ENCODE measurements at places on chromosomes 2 and 18.

DNA sequence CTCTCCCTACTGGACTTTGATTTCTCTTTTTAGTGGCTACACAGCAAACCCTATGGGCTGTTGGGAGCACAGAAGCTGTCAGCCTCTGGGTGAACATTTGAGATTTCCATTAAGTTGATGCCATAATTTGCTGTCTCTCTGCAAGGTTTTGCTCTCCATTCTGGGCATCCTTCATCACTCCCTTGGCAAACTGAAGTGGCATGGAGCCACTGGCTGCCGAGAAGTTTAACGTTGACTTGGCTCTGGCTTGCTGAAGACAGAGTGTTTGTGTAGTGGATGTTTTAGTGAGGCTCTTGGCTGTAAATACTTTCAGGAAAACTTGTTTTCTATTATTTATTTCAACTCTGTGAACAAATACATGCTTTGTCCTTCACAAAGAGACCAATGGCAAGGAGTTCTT, 91.5 kb downstream of the ALK start:
- DNase-seq = no peak

- DNase-seq = no peak
These were observed 24.2 kb downstream of the MYT1L start for GRCh38 chr2:2306878-2307277.

DNA sequence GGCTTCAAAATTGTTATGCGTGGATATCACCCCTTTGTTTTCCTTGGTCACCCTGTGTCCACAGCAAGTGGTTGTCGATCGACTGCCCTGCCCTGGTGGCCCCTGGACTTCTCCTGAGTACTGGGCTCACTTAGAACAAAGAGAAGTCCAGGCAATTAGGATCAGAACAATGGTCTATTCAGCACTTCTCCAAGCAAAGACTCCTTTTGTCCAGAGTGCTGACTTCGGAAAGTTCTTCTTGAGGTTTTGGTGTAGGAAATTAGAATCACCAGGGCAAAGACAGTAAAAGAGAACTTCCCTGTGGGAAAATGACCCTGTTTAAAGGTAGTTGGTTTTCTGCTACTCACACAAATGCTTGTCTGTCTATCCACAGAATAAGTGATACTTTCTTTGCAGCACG, 173.9 kb downstream of the FHOD3 start:
- no peak for DNase-seq

DNA sequence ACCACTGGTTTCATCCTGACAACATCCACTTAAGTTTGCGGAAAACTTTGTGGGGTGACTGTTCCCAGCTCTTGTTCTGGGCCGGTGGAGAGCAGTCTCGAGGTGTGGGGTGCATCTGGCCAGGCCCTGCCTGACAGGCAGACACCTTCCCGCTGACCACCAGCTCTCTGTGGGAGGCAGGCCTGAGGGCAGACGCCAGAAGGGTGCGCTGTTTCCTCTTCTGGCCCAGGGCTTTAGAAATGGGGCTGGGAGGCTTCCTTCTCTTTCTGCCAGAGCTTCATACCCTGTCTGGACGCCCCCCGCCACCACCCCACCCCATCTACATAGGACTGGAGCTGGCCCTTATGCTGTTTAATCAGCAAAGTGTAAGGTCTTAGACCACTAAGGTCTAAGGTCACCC, 263.8 kb downstream of the LOXHD1 start:
- DNase-seq = no peak

- DNase-seq = no peak
These were observed 48.7 kb upstream of the ANXA4 start for GRCh38 chr2:69693059-69693774.

DNA sequence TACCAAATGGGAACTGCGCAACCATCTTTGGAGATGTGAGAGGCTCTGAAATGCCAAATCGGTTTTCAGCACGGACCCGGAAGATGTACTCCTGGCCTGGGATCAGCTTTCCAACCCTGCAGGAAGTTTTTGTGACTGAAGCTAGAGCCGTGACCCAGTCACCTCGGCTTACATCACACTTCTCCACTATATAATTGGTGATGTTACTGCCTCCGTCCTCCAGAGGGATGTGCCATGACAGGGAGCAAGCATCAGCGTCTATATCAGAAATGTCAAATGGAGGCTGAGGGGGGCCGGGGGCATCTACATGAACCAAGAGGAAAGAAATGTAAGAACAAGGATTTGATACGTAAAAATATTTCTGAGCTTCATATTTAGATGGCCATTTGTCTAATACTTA, 104.4 kb downstream of the PLEKHA3 start:
- DNase-seq = no peak

All from foreskin keratinocyte (primary cell).